ENCODE measurements at places on chromosomes 5 and 9.

DNA sequence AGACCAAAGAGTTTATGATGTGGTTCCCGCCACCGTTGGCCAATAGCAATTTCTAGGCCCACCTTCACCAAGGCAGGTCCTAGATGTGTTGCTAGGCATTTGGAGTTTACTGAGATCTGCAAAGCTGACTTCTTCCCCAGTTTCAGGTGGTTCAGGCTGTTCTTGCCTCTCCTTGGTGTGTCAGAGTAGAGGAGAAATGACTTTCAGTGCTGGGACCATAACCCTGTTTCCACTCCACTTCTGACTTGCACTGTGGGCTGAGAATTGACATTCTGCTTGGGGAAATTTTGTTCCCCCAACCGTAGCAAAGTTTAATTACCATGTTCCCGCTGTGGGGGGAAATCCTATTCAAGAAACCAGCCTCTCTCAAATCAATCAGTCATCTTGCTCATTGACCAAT is 128.0 kb upstream of the GABRP start:
- DNase-seq: no peak

DNA sequence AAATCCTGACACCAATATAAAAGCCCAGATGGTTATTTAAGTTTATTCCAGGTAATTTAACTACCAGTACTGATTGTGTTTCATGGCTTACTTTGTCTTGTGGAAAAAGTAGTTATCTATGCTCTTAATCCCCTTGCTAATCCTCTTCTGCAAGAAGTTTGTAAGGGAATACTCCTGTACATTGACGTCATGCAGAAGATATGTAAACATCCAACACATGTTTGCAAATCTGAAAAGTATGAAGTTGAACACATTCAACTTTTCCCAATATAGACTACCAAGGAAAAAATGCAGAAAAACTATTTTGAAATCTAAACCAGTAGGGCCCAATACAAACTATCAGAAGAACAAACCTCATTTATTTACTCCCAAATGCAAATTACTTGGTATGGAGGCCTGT is 56.3 kb upstream of the ELL2 start:
- DNase-seq: no peak

GRCh38 chr9:19283072-19283710 is 52.7 kb downstream of the DENND4C start:
- DNase-seq: no peak

DNA sequence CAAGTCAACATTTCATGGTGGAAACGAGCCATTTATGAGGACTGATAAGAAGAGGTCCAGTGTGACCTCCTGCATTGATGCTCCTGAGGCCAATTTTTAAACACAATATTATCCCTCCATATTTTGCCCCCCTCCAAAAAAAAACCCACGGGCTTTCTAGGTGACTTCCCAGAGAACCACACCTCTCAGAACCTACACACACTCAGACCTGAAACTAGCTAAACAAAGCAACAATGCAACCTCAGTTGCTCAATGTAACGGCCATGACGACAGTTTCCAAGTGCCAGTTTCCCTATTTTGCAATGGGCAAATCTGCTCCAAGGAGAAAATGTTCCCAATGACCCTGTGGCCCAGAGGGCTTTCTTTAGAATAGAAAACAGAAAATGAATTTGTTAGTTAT is 3.5 kb downstream of the NRG2 start:
- no peak for DNase-seq

- DNase-seq: no peak
Measured at GRCh38 chr5:151700820-151701219, 14.1 kb upstream of the SPARC start.

DNA sequence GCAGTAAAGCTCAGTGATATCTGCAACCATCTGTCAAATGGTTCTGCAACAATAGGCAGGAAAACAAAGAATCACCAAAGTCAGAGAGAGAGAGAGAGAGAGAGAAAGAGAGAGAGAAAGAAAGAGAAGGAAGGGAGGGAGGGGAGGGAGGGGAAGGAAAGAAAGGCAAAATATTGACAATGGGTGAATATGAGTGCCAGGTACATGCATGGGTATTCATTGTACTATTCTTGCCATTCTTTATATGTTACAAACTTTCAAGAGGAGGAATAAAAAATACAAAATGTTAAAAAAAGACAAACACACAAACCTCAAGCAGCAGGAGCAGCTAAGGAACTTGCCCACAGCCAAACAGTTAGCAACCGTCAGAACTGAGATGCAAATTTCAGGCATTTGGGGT is 350.8 kb upstream of the RFX3 start:
- DNase-seq: no peak

DNA sequence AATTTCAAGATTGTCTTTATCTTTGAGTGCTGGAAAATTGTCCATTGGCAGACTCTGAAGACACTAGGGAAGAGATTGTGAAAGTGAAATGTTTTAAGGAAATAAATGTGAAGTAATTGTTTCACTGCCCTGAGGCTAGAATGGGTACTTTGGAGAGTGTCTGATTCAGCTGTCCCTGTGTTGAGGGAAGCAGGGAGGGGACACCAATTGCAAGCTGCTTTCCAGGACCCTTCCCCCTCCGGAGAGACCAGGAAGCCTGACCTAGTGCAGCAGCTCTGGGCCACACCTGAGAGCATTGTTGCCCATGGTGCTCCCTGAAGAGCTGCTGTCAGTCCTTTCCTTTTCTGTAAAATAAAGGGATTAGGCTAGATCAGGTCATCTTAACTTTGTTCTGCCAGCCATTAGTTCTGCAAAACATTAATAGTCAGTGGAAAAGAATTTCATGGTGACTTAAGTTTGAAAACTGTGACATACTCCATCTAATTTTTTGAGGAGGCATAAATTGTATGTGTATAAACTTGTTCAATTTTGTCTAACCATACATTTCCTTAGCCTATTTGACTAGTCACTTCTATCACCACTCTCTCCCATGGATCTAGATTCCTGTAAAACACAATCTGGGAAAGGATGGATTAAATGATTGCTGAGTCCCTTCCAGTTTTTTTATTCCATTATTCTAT is 18.8 kb downstream of the MAP1B start:
- no peak for DNase-seq

- no peak for DNase-seq
Measured at GRCh38 chr9:22237497-22238363, 208.9 kb upstream of the DMRTA1 start.

DNA sequence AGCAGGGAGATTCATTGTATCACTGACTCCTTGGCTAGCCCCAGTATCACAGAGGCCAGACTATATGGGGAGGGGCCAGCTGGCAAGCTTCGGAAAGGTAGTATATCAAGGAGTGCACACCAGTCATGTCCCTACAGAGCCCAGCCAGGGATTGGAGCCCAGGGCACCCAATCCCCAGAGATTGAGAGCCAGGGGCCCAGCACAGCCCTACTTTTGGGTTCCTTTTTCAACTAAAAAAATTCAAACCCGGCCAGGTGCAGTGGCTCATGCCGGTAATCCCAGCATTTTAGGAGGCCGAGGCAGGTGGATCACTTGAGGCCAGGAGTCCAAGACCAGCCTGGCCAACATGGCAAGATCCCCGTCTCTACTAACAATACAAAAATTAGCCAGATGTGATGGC is 5.4 kb upstream of the MYORG start:
- DNase-seq: no peak

DNA sequence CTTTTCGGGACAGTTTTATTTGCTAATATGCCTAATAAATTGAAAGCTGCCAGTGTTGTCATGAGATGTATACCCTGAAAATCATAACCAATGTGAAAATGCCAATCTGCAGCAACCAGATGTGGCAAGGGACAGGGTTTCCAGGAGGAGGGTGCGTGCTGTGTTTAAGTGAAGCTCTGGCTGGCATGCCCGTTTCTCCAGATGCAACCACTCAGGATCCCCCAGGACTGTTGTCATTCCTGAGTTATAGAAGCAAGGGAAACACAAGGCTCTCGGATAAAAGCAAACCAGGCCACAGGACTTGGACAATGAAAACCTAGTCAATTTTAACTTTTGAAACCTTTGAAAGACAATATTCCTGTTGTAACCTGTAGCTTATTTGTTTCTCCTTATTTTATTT is 360.2 kb downstream of the SLIT3 start:
- DNase-seq: no peak

- no peak for DNase-seq
Measured at GRCh38 chr9:94937214-94937903, 210.9 kb downstream of the AOPEP start.

Data from stimulated activated CD8-positive, alpha-beta memory T cell treated with anti-CD3 and anti-CD28 coated beads, Interleukin-7, amount 100 ng/mL, for 1 hour (primary cell).